ENCODE measurements at places on chromosomes 2 and 18. TPM values are rescaled to one million over a fixed set of nuclear protein-coding genes. Genes with fewer than 3 reads are reported as not detected.

- no peak overlapping the region for H3K4me3 ChIP-seq
- no peaks in the 10 kb centered on the region for H3K4me1 ChIP-seq
- H3K27me3 ChIP-seq: no peaks in the 10 kb centered on the region
These were observed 14.3 kb downstream of the SULT1C4 start for GRCh38 chr2:108392029-108392428.

Gene AKAIN1
- total RNA-seq: not detected

Gene FAM124B
- not detected for total RNA-seq

Gene RNF152
- total RNA-seq: 0.38 TPM

DNA sequence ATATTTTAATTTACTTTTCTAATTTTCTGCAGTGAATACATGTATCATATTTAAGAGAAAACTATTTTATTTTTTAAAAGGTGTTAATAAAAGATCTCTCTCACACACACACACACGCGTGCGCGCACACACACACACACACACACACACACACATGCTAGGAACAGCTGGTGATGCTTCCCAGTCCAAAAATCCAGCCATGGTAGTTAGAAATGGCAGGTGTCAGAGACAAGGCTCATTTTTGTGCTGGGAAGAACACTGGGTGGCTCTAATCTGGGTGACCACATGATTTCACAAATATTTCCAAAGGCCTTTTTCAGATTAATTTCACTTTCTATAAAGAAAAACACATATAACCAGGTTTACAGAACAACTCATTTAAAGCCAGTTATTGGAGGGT is 104.5 kb upstream of the NCK2 start:
- H3K27me3 ChIP-seq: no peaks in the 10 kb centered on the region
- H3K4me1 ChIP-seq: no peaks in the 10 kb centered on the region
- no peak overlapping the region for H3K27ac ChIP-seq
- H3K36me3 ChIP-seq: no peaks in the 10 kb centered on the region
- H3K4me3 ChIP-seq: no peak overlapping the region

- no peak overlapping the region for H3K27ac ChIP-seq
- H3K4me1 ChIP-seq: no peaks in the 10 kb centered on the region
- H3K27me3 ChIP-seq: no peaks in the 10 kb centered on the region
- H3K36me3 ChIP-seq: no peaks in the 10 kb centered on the region
- H3K4me3 ChIP-seq: no peak overlapping the region
These were observed 100.4 kb downstream of the CCDC141 start for GRCh38 chr2:178949584-178949983.

- H3K27me3 ChIP-seq: peaks cover 17% of the 10 kb centered on the region
- H3K4me1 ChIP-seq: peaks cover 35% of the 10 kb centered on the region
- no peak overlapping the region for H3K4me3 ChIP-seq
These were observed 4.0 kb downstream of the EGR4 start for GRCh38 chr2:73289304-73289703.

DNA sequence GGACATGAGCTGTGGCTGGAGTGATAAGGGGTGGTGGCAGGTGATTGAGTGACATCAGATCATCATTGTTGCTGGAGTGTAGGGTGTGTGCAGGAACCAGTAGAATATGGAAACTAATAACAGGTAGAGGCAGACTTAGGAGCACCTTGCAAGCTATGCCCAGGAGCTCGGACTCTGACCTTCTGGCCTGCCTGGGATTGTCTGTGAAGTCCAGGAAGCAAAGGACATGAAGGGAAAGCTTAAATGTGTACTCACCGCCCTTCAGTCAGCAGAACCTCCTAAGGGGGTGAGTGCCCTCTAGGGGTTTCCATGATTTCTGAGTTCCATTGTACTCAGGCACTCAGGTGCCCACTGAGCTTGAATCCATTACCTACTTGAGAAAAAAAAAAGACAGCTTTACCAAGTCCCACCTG is 104.2 kb downstream of the CRIM1 start:
- H3K4me3 ChIP-seq: no peak overlapping the region
- no peaks in the 10 kb centered on the region for H3K27me3 ChIP-seq
- DNase-seq: no peak
- no peak overlapping the region for H3K27ac ChIP-seq

Gene FRZB
- total RNA-seq: not detected

GRCh38 chr2:230985519-230986231 is 10.2 kb upstream of the SPATA3 start:
- no peaks in the 10 kb centered on the region for H3K27me3 ChIP-seq
- no peak overlapping the region for H3K27ac ChIP-seq

DNA sequence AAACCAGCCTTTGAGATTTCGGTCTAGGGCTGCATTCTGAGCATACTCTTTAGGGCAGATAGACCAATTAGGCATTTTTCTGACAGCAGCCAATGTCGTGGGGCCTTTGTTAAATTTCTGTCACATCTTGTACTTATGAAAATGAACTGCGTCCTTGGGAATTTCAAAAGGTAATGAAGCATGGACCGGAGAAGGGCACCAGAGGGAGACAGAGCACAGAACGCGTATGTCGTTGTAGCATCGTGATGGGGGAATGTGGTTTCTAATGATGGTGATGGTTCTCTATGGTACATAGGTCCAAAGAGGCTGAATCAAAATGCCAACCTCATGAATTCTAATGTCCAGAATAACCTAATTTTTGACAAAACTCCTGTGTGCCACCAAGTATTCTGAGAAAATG is 483.9 kb upstream of the CRIM1 start:
- H3K27me3 ChIP-seq: no peaks in the 10 kb centered on the region
- H3K4me1 ChIP-seq: no peaks in the 10 kb centered on the region
- no peak for DNase-seq
- H3K36me3 ChIP-seq: no peaks in the 10 kb centered on the region
- no peak overlapping the region for H3K4me3 ChIP-seq
- no peak overlapping the region for H3K27ac ChIP-seq

Gene CXCR4
- 106 TPM for total RNA-seq

DNA sequence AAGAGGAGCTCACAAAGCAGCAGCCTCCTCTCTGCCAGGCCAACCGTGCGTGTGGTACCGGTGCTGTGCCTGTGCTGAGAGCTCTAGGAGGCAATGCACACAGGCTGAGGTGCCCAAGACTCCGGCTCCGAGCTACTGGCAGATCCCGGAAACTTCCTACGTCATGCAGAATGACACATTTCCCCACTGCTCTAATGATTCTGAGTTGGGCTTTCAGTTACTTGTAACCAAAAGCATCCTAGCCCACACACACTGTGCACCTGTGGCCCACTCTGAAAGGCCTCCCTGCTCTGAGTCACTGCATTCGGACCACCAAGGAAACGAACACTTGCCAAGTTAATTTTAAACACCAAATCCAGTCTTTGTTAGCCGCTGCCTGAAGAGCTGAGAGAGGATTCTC is 9.3 kb upstream of the RNU4ATAC start:
- peaks cover 2% of the 10 kb centered on the region for H3K36me3 ChIP-seq
- DNase-seq: no peak
- no peaks in the 10 kb centered on the region for H3K27me3 ChIP-seq
- no peak overlapping the region for H3K27ac ChIP-seq

Gene GAREM2
- total RNA-seq: 3.3 TPM

- no peak for DNase-seq
- no peak overlapping the region for H3K27ac ChIP-seq
These were observed 110.9 kb upstream of the PNPT1 start for GRCh38 chr2:55804535-55804934.

DNA sequence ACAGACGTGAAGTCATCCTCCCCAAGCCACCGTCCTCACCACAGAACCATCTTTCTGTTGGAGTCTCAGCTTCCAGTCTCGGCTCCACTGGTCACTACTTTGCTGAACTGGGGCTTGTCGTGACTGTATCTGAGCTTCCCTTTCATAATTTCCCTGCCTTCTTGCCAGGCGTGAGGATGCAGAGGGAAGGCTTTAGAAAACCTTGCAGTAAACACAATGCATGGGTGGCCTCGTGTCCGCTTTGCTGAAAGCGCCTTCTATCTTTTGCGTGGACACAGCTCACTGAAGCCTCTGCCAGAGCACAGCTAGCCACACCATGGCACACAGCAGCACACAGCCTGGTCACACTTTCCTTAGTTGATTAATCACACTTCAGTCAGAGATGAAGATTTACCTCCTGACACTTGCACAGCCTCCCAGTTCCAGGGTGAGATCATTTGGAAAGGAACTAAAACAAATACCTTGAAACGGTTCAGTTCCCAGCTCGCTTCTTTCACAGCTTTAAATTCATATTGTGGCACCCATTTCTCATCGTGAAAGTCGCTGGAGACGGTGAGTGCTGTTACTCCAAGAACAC is 2.8 kb upstream of the GPR45 start:
- no peak for DNase-seq
- H3K4me3 ChIP-seq: no peak overlapping the region
- H3K36me3 ChIP-seq: no peaks in the 10 kb centered on the region
- no peaks in the 10 kb centered on the region for H3K4me1 ChIP-seq
- H3K27me3 ChIP-seq: no peaks in the 10 kb centered on the region
- H3K27ac ChIP-seq: no peak overlapping the region

DNA sequence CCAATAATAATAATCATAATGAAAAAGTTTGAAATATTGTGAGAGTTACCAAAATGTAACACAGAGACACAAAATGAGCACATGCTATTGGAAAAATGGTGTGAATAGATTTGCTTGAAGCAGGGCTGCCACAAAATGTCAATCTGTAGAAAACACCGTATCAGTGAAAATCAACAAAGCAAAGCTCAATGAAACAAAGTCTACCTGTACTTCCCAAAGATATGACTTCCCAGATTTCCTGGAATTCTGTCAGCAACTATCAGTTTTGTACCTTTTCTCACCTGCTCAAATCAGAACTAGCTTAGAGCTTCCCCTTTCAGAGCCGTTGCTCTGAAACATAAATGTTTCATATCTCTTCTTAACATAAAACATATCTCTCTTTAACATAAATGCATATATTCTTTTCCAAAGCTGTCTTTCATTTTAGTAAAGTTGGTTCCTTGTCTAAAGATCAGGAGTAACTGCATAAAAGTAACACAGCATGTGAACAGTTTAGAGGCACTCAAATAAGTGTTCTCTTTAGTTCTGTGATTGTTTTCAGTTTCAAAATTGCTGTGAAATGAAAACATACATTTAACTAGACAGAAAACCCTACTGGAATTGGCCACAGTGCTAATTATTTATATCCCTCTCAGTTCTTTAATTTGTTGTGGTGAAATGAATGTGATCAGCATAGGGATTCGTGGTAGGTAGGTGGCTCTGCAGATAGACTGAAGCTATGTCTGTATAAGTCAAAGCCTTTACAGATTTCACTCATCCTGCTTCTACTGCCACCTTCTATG is 262.5 kb downstream of the KCNJ3 start:
- no peaks in the 10 kb centered on the region for H3K4me1 ChIP-seq
- no peaks in the 10 kb centered on the region for H3K27me3 ChIP-seq
- H3K4me3 ChIP-seq: no peak overlapping the region
- H3K27ac ChIP-seq: no peak overlapping the region
- H3K36me3 ChIP-seq: no peaks in the 10 kb centered on the region
- no peak for DNase-seq

Gene SCN9A
- not detected for total RNA-seq

- no peak overlapping the region for H3K4me3 ChIP-seq
- no peak for DNase-seq
- H3K36me3 ChIP-seq: no peaks in the 10 kb centered on the region
These were observed 13.9 kb downstream of the NOSTRIN start for GRCh38 chr2:168816369-168816768.

Gene MOGAT1
- not detected for total RNA-seq

DNA sequence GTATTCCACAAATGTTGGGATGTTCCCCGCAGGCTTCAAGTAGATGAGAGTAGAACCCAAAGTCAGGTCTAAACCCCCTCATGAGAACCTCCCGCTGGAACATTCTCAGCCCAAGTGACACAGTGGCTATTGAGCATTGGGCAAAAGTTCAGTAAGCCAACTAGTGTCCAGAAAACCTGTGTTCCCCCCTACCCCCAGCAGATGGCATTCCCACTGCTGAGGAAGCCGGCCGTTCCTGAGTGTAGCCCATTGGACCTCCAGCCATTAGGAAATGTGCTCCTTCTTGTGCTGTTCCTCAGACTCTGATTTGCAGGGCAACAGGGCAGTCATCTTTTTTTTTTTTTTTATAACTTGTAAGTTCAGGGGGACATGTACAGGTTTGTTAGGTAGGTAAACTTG is 152.1 kb downstream of the NCK2 start:
- peaks cover 3% of the 10 kb centered on the region for H3K36me3 ChIP-seq
- DNase-seq: no peak
- peaks cover 24% of the 10 kb centered on the region for H3K4me1 ChIP-seq
- H3K27ac ChIP-seq: no peak overlapping the region

DNA sequence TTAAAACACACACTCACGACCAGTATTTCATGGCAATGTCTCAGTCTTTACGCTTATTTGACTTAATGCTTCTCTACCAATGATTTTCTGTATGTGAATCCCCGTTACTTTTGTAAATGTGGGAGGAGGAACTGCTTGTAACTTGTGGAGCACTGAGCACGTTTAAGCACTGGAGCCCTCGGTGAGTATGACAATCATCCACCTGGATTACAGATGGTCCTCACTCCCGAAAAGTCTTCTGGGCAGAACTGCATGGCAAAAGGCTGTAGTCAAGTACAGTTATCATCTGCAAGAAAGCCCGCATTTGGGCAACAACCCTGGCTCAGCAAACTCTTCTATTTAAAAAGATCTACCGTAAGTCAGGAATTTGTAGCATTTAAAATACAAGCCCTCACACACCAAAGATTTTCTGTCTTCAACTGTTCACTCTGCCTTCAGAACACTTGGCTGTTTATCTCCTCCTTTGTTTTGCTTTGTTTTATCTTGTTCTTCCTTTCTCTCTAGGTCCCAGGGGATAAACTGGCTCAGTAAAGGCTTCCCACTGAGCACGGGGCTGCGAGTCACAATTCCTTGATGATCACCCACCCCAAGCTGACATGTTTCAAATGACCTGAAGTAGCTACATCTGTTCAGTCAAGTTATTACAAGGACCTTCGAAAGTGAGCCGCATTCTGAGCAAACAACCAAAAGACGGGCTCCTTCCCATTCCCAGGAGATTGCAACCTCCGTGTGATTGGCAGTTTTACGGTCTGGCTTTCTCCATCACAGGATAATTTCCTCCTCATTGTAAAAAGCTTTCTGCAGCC is 102.2 kb downstream of the DLGAP1 start:
- no peaks in the 10 kb centered on the region for H3K4me1 ChIP-seq
- no peak for DNase-seq
- H3K4me3 ChIP-seq: no peak overlapping the region
- H3K36me3 ChIP-seq: no peaks in the 10 kb centered on the region
- H3K27me3 ChIP-seq: no peaks in the 10 kb centered on the region

DNA sequence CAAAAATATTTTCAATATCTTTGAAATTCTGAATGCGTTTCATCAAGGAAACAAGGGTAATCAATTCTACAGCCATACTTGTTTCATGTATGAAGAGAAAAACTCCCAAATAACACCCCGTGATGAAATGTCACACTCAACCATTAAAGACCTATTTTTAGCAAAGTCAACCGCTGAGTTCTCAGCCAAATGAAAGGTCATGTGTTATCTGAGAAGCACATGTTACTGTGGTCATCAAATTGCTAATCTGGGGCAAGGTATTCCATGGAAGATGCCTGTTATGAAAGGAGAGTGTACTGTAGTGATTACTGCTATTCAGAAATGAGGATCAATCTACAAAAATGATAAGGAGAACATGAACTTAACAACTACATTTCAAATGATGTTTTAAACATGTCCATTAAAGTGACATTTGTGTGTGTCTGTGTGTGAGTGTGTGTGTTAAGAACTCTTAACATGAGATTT is 126.7 kb downstream of the BCL2 start:
- peaks cover 16% of the 10 kb centered on the region for H3K4me1 ChIP-seq
- no peaks in the 10 kb centered on the region for H3K27me3 ChIP-seq
- no peak for DNase-seq
- no peak overlapping the region for H3K27ac ChIP-seq

Measured in CD8-positive, alpha-beta memory T cell (primary cell).